Panc1 (cell line): ENCODE measurements at places on chromosomes 1 and 21. TPM values are rescaled to one million over a fixed set of nuclear protein-coding genes. Genes with fewer than 3 reads are reported as not detected.

DNA sequence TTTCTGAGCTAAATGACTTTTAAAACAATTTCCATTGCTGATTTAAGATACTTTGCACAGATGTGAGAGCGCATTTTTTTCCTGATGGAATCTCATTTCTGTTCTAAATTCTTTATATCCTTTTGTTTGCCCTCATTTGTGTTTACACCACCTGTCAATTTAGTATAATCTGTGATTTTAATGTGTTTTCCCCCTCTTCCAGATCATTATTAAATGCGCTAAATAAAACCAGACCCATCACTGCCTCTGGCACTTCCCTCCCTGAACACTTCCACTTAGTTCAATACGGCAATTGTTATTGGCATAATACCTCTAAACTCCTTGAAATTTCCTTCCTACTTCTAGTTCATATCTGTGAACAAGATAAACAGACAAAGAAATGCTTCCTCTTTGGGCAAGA is 186.9 kb upstream of the ADGRL2 start:
- DNase-seq = no peak

DNA sequence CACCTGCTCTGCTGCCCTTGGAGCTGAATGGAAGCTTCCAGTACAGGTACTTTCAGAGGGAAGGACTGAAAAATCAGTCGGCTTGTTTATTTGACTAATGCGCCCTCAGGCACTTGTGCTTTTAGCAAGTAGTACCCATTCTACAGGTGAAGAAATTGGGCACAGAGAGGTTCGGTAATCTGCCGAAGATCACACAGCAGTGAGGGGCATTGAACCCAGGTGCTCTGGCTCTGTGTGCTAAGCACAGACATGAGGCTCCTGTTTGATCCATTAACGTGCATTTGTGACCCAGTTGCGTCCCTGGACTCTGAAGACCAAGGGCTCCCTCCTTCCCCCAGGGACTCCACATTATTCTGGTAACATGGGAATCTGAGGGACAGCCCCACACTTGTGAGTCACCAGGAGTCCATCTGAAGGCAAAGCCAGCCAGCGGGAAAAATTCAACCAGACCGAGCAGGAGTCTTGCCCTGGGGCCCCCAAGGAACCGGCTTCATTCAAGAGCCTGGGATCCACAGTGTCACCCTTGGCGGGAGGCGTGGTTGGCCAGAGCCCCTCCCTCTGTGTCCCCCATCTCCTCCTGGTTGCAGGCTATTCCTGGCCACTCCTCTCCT is 192.4 kb upstream of the ARHGEF16 start:
- no peak for DNase-seq

DNA sequence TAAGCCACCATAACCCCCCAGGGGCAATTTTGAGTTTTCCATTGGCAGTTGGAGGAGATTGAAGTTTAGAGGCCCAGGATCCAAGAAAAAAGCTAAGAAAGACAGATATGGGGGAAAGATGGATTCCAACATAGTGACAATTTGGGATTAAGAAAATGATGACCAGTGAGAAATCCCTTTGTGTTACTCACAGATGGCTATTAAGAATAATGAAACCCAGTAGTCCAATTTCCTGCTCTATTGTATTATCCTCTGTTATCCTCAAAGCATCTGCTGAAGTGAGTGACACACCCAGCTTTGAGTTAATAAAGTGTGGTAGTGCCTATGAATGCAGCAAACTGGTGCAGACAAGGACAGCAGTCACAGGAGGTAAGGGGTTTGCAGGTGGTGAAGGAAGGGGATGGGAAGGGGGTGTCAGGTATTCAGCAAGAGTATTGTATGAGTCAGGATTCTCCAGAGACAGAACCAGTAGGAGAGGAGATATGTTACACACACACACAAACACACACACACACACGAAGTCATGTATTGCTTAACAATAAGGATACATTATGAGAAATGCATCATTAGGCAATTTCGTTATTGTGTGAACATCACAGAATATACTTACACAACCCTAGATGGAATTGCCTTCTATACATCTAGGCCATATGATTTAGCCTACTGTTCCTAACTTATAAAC is 112.4 kb upstream of the VANGL1 start:
- no peak for DNase-seq

- DNase-seq = peak; percentile 57
These were observed 237.0 kb downstream of the MRPL39 start for GRCh38 chr21:25370311-25370744.

GRCh38 chr1:53376742-53377437 is 49.0 kb upstream of the LRP8 start:
- DNase-seq = no peak

DNA sequence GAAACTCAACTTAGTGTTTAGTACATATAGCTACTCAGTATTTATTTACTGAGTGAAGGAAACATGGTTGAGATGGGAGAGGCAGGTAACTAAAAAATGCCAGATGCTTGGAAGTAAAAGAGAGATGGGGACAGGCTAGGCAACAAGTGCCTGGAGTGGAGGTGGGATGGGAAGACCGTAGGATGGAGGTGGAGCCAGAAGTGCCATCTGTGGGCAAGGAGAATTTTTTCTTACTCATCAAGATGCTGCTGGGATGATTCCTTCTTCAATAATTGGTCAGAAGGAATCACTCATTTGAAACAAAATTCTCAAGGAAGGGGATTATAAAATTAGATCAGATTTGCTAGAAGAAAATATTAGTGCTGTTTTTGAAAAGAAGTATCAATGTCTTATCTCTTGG is 72.9 kb downstream of the IFI44 start:
- no peak for DNase-seq

DNA sequence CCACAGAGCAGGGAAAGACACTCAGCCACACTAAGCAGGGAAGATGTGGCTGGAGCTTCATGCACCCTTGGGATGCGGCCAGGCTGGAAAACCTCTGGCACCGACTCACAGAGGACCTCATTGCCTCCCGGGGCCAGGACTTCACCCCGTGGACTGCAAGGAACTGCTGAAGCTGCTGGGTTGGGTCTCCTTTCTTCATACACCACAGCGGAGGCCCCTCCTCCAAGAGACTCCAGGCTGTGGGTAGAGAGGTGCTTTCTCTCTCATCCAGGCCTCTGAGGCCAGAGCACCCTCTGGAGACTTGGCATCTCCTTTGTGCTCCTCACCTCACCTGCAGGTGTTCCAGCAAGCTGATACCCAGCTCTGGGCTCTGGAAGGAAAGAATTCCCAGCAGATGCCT is 76.0 kb upstream of the EDN2 start:
- DNase-seq = no peak

GRCh38 chr21:17709266-17709611 is 96.5 kb upstream of the BTG3 start:
- no peak for DNase-seq

DNA sequence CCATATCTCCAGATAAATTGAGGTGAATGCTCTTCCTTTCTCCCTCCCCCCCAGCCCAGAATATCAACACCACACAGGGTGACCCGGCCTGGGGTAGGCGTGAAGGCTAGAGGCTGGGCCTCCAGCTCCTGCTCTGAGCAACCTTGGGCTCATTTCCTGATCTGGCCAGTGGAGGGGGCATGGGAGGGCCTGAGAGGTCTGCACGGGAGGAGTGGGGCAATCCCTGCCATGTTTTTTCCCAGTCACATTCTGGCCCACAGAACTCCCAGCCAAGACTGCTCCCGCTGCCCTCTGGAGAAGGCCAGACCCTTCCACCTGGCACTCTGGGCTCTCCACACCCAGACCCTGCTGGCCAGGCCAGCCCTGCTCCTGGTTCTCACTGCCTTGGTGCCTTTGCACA is 3.9 kb downstream of the CLDN19 start:
- no peak for DNase-seq

GRCh38 chr1:87598429-87598828 is 269.7 kb downstream of the LMO4 start:
- no peak for DNase-seq

DNA sequence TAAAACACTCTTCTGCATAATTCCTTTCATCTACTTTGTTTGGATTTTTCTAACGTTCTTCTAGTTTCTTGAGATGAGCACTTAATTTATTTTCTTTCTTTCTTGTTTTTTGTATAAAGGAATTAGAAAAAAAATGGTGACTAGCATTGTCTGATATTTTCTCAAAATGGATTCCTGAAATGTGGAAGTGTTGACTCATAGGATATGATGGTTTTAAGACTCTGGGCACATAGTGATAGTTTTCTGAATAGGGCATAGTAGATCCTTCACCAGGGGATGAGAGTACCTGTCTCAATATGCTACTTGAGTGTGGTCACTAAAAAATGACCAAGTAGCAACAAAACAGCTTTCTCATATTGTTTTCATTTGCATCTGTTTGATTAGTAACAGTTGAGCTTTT is 100.9 kb downstream of the PEX14 start:
- peak; percentile 48 for DNase-seq

- no peak for DNase-seq
These were observed 73.0 kb downstream of the BRINP2 start for GRCh38 chr1:177243773-177244172.

- DNase-seq = no peak
These were observed 37.5 kb upstream of the PLA2G2C start for GRCh38 chr1:20223551-20224419.

DNA sequence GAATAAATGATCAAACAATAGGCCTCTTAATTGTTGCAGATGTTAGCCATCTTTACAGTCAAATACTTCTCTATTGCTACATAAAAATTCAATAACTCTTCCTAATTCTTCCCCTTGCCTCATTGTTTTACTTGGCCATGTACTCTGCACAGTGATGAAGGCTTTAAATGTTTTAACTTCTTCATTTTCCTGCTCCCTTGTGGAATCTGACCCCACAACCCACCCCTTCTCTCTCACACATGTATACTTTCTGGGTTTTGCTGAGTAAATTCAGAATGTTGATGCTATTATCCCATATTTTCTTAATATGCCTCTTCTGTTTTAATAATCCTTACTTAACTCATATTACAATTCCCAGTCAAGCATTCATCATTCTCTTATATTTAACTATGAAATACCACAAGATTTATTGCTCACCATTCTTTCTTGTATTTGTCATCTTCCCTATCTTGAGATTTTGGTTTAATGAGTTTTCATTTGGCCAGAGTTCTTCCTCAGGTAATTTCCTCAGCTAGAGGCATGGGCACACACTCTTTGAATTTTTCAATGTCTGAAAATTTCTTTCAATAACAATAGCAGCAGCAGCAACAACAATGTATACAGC is 327.8 kb upstream of the USP24 start:
- DNase-seq = no peak

GRCh38 chr1:20141001-20141400 is 1.9 kb downstream of the PLA2G2F start:
- no peak for DNase-seq

DNA sequence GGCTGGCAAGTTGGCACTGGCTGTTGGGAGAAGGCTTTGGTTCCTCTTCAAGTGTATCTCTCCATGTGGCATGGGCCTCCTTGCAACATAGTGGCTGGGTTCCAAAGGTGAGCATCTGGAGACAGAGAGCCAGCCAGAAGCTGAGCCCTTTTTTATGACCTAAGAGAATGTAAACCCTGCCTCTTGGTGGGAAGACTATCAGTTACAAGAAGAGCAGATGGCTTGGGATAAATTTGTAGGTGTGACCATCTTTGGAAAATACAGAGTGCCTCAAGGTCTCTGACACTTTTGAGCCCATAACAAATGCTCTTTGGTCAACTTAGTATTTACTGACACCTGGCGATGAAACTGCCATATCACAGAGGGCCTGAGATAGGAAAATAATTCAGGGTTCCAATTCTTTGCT is 31.4 kb upstream of the PRELP start:
- no peak for DNase-seq

- DNase-seq = no peak
These were observed 397.3 kb downstream of the LMX1A start for GRCh38 chr1:164958982-164959768.

- DNase-seq = no peak
These were observed 21.3 kb downstream of the ATPAF1 start for GRCh38 chr1:46646844-46647243.

- DNase-seq = no peak
These were observed 411.9 kb downstream of the NTNG1 start for GRCh38 chr1:107552781-107553180.

DNA sequence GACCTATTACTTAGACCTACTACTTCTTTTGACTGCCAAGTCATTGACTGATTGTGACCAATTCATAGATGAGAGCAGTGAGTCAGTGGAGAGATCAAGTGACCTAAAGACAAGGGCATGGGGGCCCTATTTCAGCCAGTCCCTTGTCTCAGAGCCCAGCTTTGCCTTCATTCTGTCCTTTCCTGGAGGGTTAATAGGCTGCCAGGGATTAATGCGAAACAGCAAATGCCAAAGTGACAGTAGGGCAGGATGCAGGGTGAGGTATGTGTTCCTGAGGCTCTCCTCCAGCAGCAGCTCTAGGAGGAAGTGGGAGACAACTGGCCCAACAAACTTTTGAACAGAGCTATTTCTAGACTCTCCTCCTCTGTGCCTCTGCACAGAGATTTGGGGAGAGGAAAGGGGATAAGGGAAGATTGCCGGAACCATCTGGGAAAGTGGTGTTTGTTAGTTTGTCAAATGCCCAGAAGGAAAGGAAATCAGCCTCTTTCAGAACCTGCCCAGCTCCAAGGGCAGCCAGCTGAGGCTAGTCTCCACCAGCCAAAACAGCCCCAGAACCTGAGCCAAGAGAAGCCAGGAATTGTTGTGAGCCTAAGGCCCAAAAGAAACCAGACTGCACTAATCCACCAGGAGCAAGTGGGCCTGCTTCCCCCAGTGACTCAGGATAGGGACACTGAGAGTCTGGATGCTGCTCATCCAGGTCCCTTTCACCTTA is 4.9 kb upstream of the S100A3 start:
- no peak for DNase-seq

DNA sequence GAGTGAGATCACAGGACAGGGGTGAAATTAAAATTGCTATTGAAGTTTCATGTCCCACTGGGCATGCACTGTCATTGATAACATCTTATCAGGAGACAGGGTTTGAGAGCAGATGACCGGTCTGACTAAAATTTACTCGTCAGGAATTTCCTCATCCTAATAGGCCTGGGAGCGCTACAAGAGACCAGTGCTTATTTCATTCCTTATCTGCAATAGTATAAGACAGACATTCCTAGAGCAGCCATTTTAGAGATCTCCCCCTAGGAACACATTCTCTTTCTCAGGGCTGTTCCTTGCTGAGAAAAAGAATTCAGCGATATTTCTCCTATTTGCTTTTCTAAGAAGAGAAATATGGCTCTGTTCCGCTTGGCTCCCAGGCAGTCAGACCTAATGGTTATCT is 181.4 kb upstream of the ETV3 start:
- no peak for DNase-seq

Gene NHLH1
- 0.18 TPM for total RNA-seq

Gene IVL
- not detected for total RNA-seq

Gene UBL4B
- not detected for total RNA-seq

Gene ZNF683
- not detected for total RNA-seq

Gene ANKRD65
- total RNA-seq = 1.9 TPM

Gene ATAD3C
- 10.6 TPM for total RNA-seq

Gene GPN2
- total RNA-seq = 41.9 TPM

Gene SH2D2A
- 0.69 TPM for total RNA-seq

Gene CC2D1B
- 52.5 TPM for total RNA-seq

Gene KRTAP12-4
- total RNA-seq = not detected

Gene DNAJC28
- 1.5 TPM for total RNA-seq

Gene IARS2
- total RNA-seq = 106 TPM

Gene SELENBP1
- 5.9 TPM for total RNA-seq

Gene ARHGEF10L
- total RNA-seq = 5.9 TPM

Gene ARHGAP30
- 0.36 TPM for total RNA-seq
